Kidney (tissue), 22 donors: ENCODE measurements at places on chromosomes 1 and 21.

DNA sequence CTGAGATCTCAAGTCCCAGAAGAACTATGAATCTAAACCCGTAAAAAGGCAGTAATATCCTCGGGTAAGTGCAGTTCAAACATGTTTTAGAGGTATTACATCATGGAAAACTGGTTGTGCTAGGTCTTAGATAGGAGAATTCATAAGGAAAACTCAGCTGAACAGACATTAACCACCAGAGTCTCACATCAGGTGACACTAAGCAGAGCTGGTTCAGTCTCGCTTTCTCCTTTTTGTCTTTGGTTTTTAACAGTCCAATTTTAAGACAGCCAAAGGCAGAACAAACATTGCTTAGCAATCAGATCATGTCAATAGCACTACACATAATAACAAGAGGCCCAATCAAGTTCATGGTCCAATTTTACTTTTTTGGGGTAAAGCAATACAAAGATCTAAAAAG lies 63.1 kb upstream of the MUTYH start:
- DNase-seq, result no peak

- no peak for DNase-seq
Measured at GRCh38 chr1:174075245-174075692, 53.1 kb upstream of the RC3H1 start.

- no peak for DNase-seq
Measured at GRCh38 chr1:29258189-29258975, 22.1 kb downstream of the PTPRU start.

GRCh38 chr21:35850029-35850428 lies 210.3 kb downstream of the SETD4 start:
- no peak for DNase-seq

- no peak for DNase-seq
Measured at GRCh38 chr1:51425955-51426354, 93.1 kb downstream of the EPS15 start.

GRCh38 chr1:208218237-208219097 lies 25.7 kb downstream of the PLXNA2 start:
- DNase-seq, result no peak

GRCh38 chr1:78839704-78840277 lies 166.7 kb downstream of the ADGRL4 start:
- no peak for DNase-seq
